ENCODE measurements at places on chromosomes 1 and 21. TPM values are rescaled to one million over a fixed set of nuclear protein-coding genes. Genes with fewer than 3 reads are reported as not detected.

DNA sequence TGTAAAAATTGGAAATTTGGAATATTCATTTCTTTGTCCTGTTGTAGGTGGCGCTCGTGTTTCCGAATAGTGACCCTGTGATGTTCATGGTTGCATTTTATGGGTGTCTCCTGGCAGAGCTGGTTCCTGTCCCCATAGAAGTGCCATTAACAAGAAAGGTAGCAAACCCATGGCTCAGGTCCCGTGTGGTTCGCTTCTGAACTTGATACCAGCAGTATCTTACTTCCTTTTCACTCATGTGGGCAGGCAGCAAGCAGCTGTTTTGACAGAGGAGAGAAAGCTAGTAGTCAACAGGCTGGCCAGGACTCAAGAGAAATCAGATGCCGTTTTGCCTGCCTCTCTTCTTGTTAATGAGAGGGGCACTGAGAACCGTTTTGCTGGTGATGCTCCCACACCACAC, 72.8 kb downstream of the S100B start:
- no peak for DNase-seq

GRCh38 chr1:41708332-41708731, 210.4 kb downstream of the HIVEP3 start:
- DNase-seq: no peak

DNA sequence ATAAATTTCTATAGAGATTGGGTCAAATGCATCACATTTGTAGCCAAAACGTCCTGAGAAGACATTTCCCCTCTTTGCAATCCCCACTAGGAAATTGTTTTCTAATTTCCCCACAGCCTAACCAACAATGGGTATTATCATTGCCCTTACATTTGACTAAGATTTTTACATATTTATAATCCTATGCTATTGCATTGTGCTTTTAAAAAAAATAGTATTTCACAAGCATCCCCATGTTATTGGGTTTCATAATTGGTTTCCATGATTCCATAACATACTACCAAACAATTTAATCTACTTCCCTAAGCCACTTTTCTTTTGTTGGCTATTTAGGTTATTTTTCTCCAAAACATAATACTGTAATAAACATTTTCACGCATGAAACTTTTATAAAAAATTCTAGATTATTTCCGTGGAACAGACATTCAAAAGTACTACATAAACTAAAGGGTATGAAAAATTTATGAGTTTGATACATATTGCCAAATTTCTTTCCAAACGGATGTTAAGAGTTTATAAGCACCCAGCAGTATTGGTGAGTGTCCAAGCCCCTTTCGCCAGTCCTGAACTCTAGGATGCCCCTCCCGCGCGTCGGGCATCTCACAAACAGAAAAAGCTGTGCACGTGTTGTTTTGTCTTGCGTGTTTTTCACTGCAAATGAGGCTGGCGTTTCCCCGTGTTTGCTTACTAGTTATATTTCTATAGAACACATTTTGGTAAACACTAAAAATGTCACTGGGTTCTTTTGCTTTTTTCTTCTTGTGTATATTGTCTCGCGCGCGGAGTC, 2.0 kb upstream of the LHX4 start:
- DNase-seq: no peak

DNA sequence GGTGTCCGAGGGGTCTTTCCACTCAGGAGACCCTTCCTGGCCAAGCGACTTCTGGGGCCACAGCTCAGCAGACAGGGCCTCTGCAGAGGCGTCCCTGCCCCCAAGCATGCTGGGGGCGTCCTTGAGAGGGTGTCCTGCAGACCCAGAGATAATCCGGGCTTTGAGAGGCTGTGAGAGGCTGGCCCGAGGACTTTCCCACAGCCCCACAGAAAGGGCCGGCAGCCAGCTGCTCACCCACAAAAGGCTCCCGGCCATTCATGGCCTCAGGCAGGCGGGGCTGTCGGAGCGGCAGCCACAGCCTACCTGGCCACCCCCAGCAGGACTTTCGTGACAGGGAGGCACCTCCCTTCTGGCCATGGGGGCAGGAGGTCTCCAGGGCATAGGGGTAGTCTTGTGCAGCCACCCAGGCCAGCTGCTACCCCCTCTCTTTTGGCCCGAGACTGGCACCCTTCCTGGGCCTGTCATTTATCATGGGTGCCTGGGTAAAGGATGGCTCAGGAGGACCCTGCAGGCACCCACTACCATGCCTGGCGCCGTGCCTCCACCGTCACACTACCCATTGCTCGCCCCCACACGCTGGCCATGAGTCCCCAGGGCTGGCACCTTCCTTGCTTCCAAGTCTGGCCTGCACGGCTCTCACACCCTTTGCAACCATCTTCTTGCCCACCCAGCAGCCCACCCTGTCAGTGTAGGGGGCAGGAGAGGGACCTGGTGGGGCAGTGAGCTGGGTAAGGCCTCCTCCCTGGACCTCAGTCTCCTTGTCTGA, 11.1 kb upstream of the TNFRSF14 start:
- peak; percentile 52 for DNase-seq

- no peak for DNase-seq
Observed at GRCh38 chr21:34874684-34875513, 174.2 kb downstream of the RUNX1 start.

GRCh38 chr1:219788091-219788490, 140.3 kb downstream of the SLC30A10 start:
- no peak for DNase-seq

GRCh38 chr1:172662464-172663109, 3.7 kb downstream of the FASLG start:
- no peak for DNase-seq

DNA sequence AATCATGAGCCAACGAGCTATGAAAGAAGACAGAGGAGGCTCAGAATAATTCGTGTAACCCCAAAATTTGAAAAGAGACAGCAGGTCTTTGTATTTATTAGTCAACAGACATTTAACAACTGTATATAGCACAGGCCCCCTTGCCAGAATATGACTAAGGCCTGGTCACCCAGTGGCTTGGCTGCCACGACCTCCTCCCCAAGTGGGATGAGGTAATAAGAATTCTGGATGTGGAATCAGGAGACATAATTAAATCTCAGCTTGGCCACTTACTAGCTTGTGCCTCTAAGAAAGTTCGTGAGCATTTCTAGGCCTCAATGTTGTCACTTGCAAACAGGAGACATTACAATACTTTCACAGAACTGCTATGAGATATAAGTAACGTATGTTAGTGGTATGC, 134.2 kb upstream of the TNFSF4 start:
- DNase-seq: no peak

- no peak for DNase-seq
Observed at GRCh38 chr1:25700144-25700523, 83.5 kb downstream of the MAN1C1 start.

DNA sequence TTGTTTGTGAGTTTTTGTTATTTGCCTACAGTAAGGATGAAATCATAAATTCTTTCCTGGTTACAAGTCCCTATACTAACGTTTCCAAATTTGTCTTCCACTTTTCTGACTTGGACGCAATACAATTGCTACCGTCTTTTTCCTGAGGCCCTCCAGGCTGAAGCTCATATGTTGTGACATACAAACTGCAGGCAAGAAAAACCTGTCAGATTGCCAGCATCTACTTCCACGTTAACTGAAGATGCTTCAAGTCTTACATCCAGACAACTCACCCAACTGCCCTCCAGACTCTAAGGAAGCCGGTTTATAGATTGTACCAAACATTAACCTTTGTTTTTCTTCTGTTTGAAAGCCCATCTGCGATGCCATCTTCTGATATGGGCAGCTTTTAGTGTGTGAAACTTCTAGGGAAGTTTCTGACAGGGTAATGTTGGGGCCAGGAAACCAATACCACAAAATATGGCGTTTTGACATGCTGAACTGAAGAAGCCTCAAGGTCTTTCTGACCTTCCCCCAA, 21.4 kb upstream of the RNF11 start:
- no peak for DNase-seq

DNA sequence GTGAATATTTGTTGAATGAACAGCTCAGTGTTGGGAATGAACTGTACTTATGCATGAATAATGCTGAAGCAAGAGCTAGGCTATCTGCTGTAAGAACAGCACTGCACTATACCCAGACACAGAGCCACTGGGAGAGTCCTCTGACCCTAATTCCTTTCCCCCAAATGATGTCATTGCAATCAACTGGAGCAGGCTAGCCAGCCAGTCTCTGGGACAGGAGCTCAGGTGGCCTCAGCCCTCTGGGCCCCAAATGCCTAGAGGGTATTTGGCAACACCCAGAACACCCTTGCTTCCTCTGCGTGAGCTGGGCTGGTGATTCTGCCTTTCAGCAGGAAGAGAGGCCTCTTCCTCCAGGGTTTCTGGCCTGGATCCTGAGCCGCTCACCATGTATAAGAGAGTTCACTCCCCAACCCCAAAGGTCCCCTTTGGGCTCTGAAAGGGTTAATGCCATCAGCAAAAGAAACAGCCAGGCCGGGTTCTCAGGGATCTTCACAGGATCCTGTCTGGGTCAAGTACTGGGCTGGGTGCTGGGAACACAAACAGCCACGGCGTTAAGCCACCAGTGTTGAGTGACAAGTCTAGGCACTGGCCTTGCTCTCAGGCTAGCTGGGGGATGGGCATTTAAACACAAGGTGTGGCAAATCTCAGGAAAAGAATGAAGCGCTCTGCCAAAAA, 3.7 kb upstream of the PADI4 start:
- peak; percentile 26 for DNase-seq

DNA sequence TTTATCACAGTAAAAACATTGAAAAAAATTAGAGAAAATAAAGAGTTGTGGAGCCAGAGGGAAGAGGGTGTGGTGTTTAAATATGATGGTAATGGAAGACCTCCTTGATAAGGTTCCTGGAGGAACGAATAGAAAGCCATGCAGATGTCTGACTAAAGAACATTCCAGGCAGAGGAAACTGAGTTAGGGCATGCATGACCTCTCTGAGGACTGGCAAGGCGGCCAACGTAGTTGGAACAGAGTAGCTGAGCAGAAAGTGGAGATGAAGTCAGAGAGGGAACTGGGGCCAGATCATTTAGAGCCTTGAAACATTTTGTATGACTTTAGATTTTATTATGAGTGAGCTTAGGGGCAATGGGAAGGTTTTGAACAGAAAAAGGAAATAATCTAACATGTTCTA, 377.5 kb downstream of the HLX start:
- DNase-seq: no peak

DNA sequence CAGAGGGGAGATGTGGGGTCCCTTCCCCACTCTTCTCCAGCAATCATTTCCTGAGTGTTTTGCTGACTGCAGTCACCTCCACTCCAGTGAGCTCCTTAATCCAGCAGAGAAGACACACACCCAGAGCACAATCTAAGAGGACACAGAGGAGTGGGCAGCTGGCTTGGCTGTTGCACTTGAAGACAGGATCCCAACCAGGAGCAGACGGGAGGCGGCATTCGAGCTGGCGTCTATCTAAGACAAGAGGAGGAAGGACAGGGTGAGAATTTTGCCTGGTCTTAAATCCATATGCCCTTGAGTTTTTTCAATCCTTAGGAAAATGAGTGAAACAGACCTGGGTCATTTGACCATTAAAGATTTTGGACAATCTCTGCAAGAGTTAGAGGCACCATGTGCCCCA, 56.1 kb upstream of the SIM2 start:
- no peak for DNase-seq

The GBP6 gene
- not detected for total RNA-seq

The OR2T11 gene
- not detected for total RNA-seq

The COA7 gene
- 24.6 TPM for total RNA-seq

The S100A12 gene
- not detected for total RNA-seq

The IGSF9 gene
- total RNA-seq: 23.4 TPM

The CIART gene
- 4.7 TPM for total RNA-seq

The PINK1 gene
- total RNA-seq: 32.0 TPM

All from glutamatergic neuron (in vitro differentiated cells).